T1000 (cell line): ENCODE measurements at places on chromosomes 1 and 21.

DNA sequence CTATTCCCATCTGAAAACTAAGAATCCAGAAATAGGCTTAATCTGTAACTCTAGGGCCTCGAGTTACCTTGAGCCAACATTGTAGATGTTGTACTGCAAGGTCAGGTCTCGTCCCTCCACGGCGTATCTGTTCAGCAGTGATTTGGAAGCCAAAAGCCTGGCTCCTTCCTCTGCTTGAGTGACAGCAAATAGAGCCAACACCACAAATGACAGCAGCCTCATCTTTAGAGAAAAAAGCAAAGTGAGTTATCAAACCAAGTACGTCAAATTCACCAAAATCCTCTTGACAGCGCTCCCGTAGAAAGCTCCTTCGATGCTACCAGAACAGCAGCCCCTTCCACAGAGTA, 832 bp downstream of the SSR2 start:
- no peak for DNase-seq

DNA sequence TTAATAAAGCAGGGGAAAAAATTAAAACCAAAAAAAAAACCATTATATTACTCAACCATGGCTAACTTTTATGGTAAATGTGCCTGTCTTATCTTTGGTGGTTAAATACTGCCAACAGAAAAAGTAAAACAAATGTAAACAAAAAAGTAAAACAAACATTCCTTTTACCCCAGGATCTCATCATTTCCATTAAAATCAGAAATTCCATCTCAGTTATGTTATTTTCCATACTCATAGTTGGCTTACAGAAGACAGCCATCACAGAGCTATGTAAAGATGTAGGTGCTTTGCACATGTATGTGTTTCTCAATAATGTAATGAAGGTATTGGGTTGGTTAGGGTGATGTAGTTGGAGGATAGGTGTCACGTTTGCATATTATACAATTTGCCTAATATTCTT, 185.0 kb downstream of the KCNK2 start:
- DNase-seq = no peak

GRCh38 chr1:182520736-182521135, 68.3 kb downstream of the RNASEL start:
- DNase-seq = no peak

- DNase-seq = no peak
These were observed 5.3 kb downstream of the PRDM16 start for GRCh38 chr1:3074297-3074741.

- DNase-seq = no peak
These were observed 194.2 kb upstream of the JUN start for GRCh38 chr1:58978096-58978495.

GRCh38 chr21:44706706-44707581, 4.4 kb downstream of the TSPEAR start:
- no peak for DNase-seq

GRCh38 chr1:94504601-94505000, 37.0 kb downstream of the F3 start:
- DNase-seq = no peak

DNA sequence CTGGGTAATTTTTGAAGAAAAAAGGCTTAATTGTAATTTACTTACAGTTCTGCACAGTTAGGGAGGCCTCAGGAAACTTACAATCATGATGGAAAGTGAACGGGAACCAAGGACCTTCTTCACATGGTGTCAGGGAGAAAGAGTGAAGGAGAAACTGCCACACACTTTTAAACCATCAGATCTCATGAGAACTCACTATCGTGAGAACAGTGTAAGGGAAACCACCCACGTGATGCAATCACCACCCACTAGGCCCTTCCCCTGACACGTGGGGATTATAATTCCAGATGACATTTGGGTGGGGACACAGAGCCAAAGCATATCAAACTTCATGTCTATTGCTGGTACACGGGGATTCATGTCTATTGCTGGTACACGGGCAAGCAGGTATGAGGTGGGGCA, 5.3 kb upstream of the SFT2D2 start:
- no peak for DNase-seq

DNA sequence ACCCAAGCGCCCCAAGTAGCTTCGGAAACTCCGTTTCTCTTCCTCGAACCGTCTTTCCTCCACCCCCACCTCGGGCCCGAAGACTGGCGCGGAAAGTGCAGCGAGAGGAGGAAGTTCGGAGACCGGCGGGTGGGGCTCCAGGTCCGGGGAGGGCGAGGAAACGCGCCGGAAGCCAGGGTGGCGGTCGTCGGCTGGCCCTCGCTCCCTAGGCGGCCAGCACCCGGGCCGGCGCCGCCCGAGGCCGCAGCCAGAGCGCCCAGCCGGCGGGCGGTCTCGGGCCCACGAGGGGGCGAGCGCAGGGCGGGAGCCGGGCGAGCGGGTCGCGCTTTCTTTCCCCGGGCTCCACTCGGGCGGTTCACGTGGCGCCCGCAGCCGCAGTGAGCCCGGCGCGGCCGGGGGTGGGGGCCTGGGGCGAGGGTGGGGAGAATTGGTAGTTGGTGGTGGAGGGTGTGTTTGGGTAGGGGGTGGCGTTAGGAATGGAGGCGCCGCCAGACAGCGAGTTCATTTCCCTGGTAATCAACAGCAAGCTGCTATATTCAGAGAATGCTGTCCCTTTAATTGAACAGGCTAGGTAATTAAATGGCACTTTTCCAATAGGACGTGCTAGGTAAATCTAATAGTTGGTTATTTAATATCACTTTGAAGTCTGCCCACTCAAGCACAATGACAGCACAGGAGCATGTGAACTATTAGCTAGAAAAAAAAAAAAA, 6.7 kb downstream of the LMO4 start:
- no peak for DNase-seq

- DNase-seq = no peak
These were observed 31.9 kb upstream of the RAP1A start for GRCh38 chr1:111587509-111588174.

DNA sequence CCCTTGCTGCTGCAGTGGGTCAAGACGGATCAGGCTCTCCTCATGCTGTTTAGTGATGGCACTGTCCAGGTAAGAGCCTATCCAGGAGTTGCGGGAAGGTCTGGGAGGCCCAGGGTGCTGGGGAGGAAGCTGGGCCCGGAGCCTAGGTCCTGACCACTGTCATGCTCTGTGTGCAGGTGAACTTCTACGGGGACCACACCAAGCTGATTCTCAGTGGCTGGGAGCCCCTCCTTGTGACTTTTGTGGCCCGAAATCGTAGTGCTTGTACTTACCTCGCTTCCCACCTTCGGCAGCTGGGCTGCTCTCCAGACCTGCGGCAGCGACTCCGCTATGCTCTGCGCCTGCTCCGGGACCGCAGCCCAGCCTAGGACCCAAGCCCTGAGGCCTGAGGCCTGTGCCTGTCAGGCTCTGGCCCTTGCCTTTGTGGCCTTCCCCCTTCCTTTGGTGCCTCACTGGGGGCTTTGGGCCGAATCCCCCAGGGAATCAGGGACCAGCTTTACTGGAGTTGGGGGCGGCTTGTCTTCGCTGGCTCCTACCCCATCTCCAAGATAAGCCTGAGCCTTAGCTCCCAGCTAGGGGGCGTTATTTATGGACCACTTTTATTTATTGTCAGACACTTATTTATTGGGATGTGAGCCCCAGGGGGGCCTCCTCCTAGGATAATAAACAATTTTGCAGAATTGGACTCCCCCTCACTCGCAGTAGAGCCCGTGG, 1.7 kb downstream of the DYNLT4 start:
- DNase-seq = no peak

DNA sequence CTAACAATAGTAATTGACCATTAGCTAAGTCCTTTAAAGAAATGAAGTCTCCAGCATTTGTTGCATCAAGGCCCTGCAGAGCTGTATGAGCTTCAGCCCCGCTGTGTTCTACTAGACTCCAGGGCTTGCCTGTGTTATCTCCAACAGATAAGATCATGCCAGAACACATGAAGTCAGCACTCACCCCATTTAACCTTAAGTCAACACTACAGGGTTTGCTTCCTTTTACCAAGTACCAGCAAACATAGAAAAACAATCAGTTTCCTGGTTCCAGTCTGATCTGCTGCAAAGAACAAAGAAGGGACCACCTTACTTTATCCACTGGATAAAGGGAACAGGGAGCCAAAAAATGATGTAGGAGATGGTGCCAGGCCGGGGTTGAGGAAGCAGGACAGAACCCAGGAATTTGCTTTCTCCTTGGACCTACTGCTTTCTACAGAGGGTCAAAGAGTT, 41.3 kb upstream of the ENAH start:
- no peak for DNase-seq

DNA sequence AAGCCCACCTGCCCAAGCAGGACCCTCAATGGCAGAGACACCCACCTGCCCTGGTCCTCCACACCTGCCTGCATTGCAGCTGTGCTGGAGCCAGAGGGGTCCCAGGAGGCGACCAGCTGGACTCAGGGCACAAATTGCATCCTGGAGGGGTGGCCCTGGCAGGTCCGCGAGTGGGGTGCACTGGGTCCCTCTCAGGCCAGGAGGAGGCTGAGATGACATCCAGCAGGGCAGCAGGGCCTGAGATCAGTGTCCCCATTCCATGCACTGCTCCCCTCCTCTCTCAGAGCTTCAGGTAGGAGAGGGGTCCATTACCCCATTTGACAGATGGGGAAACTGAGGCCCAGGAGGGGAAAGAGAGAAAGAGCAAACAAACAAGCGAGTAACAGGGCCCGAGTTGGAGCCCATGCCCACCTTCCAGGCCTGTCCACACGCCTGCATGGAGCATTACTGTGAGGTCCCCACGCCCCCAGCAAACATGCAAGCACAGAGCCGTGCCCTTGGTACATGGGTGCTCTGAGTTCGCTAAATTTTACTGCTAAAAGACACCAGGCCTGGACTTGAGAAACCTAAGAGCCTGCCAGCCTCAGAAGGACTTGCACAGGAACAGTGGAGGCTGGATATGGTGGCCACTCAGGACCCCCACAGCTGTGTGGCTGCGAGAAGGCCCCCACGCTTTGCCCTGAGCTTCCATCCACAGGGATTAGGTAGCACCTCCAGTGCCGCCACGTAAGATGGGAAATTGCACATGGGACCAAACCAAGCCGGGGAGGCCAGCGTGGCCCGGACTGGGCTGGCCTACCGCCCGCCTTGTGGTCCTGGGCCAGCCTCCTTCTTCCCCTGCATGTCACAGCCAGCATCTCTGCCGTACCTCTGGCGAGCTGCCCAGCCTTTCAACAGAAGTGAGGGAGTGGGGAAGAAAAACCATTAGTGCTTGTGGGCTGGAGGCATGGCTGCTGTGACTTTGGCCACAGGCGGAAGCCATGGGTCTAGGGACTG, 7.4 kb downstream of the WNT3A start:
- DNase-seq = no peak

DNA sequence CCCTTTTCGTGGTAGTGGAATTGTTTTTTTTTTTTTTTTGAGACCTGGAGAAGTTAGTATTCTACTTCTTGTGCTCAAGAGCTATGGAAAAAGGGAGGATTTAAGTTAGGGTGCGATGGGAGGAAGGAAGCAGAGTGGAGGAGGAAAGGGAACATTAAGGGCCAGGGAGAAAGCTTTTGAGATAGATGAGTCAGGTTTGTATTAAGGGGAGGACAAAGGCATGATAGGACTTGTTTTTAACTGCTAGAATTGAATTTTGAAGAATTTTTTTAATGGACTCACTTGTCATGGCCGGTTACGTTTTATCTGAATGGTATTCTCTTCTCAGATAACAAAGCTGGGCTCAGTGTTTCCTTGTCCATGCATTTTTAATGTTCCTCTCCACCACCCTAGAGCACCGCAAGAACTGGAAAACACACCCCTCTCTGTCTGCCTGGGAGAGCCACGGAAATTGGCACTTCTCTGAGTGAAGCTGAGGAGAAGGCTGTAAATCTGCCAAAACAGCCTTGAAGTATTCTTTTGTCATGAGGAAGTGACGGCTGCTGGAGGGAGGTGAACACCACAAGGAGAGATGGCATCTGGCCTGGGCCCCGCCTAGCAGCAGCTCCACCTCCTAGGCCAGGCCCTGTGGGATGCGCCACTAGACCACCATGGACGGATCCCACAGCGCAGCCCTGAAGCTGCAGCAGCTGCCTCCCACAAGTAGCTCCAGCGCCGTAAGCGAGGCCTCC, 3.5 kb downstream of the NIPAL3 start:
- no peak for DNase-seq

GRCh38 chr1:159854116-159854692, 8.3 kb downstream of the VSIG8 start:
- no peak for DNase-seq

GRCh38 chr1:64536836-64537490, 67.0 kb downstream of the CACHD1 start:
- no peak for DNase-seq

DNA sequence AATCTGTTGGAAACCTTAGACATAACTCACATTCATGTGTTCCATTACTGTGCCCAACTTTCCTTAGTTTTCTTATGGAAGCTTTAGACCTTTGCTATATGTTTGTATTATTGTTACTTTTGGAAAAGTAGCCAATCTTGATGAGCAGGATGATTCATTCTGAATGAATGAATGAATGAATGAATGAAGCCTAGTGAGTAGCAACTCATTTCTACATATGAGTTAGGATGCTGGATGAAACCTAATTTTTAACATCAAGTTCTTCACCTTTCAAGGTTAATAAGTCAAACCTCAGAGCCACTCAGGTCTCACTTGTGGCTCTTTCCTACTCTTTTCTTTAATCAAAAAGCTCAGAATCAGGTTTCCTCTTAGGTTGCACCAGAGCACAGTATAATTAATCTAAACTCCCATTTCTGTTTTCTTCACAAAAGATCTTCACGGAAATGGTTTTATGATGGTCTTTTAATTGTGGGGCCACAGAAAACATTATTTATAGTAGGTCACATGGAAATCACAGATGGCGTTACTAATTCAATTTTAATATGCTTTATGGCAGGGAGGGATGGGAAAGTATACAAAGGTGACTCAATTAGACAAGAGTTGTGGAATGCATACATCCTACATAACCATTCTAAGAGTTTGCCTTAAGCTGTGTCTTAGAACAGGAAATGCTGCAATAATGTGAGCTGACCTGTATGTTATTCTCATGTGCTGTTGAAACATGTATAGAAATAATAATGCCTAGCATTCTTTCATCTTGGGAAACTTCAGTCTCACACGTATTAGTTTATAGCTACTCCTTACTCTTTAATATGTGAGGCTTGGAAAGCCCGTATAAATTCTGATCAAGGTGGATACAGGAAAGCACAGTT, 4.5 kb upstream of the DDX59 start:
- no peak for DNase-seq

GRCh38 chr1:85344256-85344694, 67.8 kb upstream of the BCL10 start:
- no peak for DNase-seq

DNA sequence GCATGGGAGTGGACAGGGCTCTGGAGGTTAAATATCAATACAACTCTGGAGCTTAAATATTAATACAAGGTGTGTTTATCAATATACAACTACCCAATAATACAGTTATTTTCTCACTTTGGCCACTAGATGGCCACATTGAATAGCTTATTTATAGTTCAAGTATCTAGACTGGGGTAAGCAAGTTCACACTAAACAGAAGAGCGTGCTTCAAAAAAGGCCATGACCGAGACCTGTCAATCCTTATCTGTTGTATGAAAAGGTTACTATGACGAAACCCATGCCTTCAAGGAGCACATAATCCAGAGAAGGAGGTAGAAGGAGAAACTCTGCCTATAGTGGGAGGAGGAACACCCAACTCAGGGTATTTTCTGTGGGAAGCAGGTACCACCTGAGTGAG, 29.1 kb downstream of the CHML start:
- no peak for DNase-seq
